ENCODE measurements at places on chromosomes 12 and 14.

- no peak for DNase-seq
These were observed 379.5 kb downstream of the LRFN5 start for GRCh38 chr14:41986083-41986645.

- no peak for DNase-seq
These were observed 12.4 kb upstream of the SLC6A15 start for GRCh38 chr12:84924981-84925380.

GRCh38 chr12:57852200-57852599, 5.7 kb upstream of the CTDSP2 start:
- no peak for DNase-seq

DNA sequence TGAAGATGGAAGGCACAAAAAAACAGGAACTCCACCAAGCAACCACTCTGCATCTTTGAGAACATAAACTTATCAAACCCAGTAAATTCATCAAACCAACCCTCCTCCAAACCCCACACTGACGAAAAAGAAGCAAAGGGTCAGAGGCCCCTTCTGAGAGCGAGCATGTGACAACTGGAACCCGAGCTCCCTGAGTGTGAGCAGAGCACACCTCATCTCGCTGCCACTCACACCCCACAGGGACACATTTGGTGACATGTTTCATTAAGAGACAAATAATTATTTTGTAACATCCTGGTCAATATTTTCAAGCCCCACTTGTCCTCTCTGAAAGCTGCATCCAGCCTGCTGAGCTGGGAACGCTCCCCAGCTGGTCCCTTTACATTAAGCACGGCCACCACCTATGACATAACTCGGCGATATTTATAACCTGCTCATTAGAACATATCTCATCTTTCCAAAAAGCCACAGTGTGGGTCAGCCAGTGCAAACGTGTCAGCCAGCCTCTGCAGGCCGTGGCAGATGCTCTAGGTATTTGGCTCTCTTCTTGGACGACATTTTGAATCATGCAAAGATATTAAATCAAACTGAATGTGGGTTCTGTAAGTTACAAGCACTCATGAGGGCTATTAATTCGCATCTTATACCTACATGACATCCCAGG, 120.1 kb downstream of the TTC7B start:
- DNase-seq, result no peak

DNA sequence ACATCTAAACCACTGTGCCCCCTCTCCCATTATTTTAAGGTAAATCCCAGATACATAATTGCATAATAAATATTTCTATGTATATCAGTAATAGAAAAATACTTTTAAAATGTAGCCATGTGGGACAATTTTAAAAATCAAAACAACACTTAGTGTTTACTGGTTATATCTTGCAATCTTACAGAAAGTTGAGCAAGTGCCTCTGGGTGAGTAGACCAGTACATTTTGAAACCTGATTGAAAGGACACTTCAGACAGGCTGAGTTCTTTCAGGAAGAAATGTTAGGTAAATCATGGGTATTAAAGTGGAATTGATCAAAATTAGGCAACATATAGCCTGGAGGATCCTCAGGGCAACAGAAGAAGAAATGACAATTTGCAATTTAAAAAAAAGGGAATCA, 7.2 kb downstream of the SLC38A4 start:
- no peak for DNase-seq

DNA sequence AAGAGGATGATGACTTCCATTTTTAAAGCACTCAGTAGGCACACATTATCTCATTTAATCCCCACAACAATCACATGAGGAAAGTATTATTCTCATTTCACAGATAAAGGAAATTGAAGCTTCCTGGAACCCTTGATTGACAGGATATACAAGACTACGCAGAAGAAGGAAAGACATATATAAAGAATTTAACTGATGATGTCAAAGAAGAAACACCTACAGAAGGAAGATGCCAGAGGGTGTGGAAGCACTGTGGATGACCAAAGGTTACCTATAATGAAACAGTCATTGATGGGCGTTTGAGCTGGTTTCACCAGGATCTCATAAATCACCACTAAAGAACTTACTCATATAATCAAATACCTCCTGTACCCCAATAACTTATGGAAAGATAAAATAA, 197.4 kb downstream of the SLC25A21 start:
- DNase-seq, result no peak

GRCh38 chr12:99334285-99335056, 313.1 kb upstream of the GARIN6 start:
- DNase-seq, result no peak

DNA sequence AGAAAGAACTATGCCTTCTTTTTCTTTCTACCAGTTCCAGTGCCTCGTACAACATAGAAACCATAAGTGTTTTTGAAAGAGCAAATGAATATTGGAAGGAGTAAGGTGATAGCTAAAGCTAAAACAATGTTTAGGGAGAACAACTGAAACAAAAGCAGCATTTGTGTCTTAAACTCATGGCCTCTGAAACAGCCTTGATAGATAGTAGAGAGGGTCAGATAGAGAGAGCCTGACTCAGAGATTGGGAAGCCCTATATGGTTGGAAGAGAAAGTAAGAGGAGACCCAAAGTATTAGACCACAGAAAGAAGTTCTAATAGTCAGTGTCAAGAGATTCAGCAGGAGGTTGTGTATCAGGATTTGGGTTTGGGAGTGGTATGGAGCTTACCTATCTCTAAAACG, 79.6 kb upstream of the IFNG-AS1 start:
- DNase-seq, result no peak

DNA sequence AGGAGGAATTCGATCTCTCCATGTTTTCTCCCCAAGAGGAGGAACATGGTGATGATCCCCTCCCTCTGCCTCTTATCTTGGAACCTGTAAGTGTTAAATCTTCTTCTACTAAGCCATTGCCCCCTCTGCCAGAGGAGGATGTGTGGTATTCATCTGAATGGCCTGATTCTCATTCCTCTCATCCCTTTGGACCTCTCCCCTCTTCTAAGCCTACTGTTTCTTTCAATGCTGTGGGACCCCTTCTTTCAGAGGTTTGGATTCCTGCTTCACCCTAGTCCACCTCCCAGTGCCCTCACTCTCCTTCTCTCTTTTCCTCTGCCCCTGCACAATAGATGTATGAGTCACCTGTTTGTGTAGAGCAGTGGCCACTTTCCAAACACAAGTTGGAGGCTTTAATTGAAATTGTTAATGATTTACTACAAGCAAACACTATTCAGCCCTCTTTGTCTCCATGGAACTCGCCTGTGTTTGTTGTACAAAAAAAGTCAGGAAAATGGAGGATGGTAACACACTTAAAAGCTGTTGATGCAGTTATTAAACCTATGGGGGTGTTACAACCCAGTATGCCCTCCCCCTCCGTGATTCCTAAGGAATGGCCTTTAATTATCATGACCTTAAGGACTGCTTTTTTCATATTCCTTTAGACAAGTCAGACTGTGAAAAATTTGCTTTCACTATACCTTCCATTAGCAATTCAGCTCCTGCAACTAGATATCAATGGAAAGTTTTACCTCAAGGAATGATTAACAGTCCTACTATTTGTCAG, 192.1 kb upstream of the ALG10B start:
- no peak for DNase-seq

GRCh38 chr14:104253223-104253822, 114.9 kb downstream of the KIF26A start:
- DNase-seq, result no peak

GRCh38 chr12:48866052-48866711, 512 bp upstream of the RND1 start:
- no peak for DNase-seq

GRCh38 chr14:73521229-73521628, 15.7 kb upstream of the ACOT1 start:
- no peak for DNase-seq

GRCh38 chr12:50088577-50089335, 3.6 kb downstream of the SMARCD1 start:
- peak; percentile 32 for DNase-seq

GRCh38 chr14:75170772-75171171, 5.6 kb downstream of the TMED10 start:
- DNase-seq, result no peak

- no peak for DNase-seq
These were observed 57.4 kb downstream of the TMTC1 start for GRCh38 chr12:29726321-29726692.
